Suprapubic skin (tissue), 4 donors: ENCODE measurements at places on chromosomes 4 and X.

DNA sequence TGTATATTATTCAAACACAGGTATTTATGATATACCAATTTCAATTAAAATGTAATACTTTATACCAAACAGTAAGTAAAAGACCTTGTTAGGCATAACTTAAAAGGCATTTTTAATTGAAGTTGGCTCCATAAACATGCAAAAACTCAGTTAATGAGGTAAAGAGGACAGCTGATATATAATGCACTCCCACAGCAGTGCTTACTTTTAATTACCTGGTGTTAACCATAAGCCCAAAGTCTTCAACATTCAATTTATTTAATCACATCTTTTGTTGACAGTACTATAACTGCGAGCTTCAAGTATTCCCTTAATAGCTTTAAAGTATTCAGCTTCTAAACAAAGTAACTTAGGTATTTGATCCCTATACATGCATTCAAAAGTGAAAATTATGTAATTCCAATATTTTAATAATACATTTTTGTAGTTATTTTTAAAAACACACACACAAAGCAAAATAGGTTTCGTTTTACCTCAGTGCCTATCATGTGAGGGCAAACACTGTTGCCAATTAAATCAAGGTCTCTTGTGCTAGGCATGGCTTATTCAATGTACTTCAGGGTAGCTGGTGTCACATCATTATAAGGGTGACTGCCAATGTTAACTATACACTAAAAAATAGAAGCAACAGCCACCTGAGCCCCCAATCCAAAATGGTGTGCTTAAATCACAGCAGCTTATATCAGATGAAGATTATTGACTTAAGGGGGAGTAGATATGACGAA lies 197.1 kb downstream of the LRBA start:
- H3K36me3 ChIP-seq, result peaks cover 12% of the 10 kb centered on the region
- H3K4me3 ChIP-seq, result no peak overlapping the region
- H3K27me3 ChIP-seq, result no peaks in the 10 kb centered on the region
- no peak overlapping the region for H3K27ac ChIP-seq
- no peak for DNase-seq
- peaks cover 4% of the 10 kb centered on the region for H3K4me1 ChIP-seq

DNA sequence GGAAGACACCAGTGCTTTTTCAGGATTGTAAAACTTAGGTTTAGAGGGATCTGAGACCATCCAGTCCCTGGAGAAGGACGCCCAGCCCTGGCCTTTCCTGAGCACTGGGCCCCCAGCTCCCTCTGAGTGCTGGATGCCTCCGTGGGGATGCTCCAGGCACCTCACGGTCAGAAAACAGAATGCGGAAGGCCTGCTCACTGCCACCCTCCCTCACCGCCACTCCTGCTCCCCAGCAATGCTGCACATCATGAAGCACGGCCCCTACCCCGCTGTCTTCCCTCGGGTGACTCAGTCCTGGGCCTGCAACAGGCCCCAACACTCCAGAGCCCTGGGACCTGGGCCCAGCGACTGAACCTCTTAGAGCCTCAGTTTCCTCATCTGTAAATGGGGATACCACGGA lies 26.2 kb downstream of the ABLIM2 start:
- H3K27me3 ChIP-seq, result peaks cover 13% of the 10 kb centered on the region
- H3K4me3 ChIP-seq, result no peak overlapping the region
- no peaks in the 10 kb centered on the region for H3K4me1 ChIP-seq
- DNase-seq, result no peak
- no peaks in the 10 kb centered on the region for H3K36me3 ChIP-seq

DNA sequence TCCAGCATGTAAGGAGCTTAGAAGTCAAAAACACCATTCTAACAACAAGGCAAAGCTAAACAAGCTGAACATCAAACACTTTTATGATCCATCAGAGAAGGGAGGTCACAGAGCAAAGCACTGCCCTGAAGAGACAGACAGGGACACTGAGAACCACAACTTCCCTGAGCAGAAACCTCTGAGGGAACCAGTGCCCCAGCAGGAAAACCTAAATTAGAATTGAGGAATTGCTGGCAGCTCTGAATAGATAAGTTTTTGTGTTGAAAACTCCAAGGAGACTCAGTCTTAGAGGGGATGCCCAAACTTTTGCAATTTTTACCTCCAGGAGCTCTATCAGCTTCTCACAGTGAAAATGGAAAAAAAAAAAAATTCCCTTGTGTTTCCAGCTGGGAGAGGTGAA lies 83.0 kb upstream of the MAPK10 start:
- H3K27ac ChIP-seq, result no peak overlapping the region
- no peak overlapping the region for H3K4me3 ChIP-seq
- no peaks in the 10 kb centered on the region for H3K4me1 ChIP-seq
- no peak for DNase-seq
- no peaks in the 10 kb centered on the region for H3K27me3 ChIP-seq
- no peaks in the 10 kb centered on the region for H3K36me3 ChIP-seq

DNA sequence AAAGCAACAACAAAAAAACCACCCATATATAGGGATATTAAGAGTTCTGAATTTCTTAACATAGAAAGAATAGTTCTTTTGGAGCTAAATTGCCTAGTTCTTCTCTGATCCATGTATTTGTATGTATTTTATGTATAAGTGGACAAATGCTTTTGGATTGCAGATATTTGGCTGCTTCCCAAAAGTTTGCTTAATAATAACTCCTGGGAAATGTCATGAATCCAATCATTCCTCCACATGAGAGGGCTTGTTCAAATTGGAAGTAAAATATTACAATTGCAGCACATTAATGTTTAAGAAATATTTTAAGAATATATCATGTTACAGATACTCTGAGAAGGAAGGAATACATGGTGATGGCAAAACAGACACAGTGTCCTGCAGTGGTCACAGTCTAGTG lies 71.5 kb upstream of the PAGE3 start:
- DNase-seq, result no peak
- H3K27me3 ChIP-seq, result no peaks in the 10 kb centered on the region
- no peak overlapping the region for H3K27ac ChIP-seq
- H3K4me1 ChIP-seq, result no peaks in the 10 kb centered on the region
- no peak overlapping the region for H3K4me3 ChIP-seq

- no peaks in the 10 kb centered on the region for H3K36me3 ChIP-seq
- no peak overlapping the region for H3K27ac ChIP-seq
- H3K4me3 ChIP-seq, result no peak overlapping the region
- no peaks in the 10 kb centered on the region for H3K27me3 ChIP-seq
- H3K4me1 ChIP-seq, result no peaks in the 10 kb centered on the region
- no peak for DNase-seq
Measured at GRCh38 chrX:120753413-120754251, 122.0 kb downstream of the CT47B1 start.

DNA sequence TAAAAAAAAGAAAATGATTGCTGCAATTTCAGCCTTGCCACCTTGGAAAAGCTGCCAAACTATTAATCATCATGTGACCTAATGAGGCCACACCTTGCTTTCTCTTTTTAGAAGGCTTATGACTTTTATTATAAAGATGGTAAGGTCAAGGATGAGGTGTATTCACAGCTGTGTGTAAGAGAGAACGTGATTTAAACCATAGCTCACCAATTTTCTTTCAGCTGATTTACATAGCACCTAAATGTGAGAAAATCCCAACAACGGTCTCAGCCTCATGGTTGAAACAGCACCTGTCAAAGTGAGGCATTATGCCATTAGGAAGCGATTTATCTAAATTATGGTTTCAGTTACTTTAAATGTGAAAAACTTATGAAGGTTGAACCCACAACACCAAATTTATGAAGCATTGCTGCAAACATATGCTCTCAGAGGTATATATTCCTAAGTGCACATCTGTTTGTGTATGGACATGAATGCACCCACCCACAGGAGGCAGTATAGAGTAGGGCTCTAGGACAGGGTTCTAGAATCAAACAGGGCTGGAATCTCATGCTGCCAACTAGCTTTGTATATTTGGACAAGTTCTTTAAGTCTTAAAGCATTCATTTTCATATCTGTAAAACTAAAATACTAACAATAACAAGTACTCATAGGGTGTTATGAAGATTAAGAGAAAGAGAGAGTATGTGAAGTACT lies 40.7 kb downstream of the ANXA3 start:
- H3K4me3 ChIP-seq, result no peak overlapping the region
- no peak overlapping the region for H3K27ac ChIP-seq
- H3K27me3 ChIP-seq, result no peaks in the 10 kb centered on the region
- H3K36me3 ChIP-seq, result no peaks in the 10 kb centered on the region
- no peak for DNase-seq

- no peaks in the 10 kb centered on the region for H3K27me3 ChIP-seq
- no peak overlapping the region for H3K27ac ChIP-seq
- no peak overlapping the region for H3K4me3 ChIP-seq
- H3K36me3 ChIP-seq, result no peaks in the 10 kb centered on the region
Measured at GRCh38 chr4:72119946-72120345, 88.1 kb downstream of the NPFFR2 start.

DNA sequence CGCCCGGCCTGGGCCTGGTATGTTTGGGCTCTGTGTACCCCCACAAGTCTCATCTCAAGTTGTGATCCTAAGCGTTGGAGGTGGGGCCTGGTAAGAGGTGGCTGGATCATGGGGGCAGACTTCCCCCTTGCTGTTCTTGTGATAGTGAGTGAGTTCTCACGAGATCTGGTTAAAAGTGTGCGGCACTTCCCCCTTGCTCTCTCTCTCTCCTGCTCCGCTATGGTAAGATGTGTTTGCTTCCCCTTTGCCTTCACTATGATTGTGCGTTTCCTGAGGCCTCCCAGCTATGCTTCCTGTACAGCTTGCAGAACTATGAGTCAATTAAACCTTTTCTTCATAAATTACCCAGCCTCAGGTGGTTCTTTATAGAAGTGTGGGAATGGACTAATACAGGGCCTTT lies 53.0 kb downstream of the CHST7 start:
- no peaks in the 10 kb centered on the region for H3K36me3 ChIP-seq
- H3K27me3 ChIP-seq, result no peaks in the 10 kb centered on the region
- no peak for DNase-seq
- no peak overlapping the region for H3K4me3 ChIP-seq

- H3K36me3 ChIP-seq, result no peaks in the 10 kb centered on the region
- no peak overlapping the region for H3K27ac ChIP-seq
- DNase-seq, result no peak
- no peak overlapping the region for H3K4me3 ChIP-seq
Measured at GRCh38 chr4:6175426-6175825, 24.9 kb downstream of the JAKMIP1 start.

DNA sequence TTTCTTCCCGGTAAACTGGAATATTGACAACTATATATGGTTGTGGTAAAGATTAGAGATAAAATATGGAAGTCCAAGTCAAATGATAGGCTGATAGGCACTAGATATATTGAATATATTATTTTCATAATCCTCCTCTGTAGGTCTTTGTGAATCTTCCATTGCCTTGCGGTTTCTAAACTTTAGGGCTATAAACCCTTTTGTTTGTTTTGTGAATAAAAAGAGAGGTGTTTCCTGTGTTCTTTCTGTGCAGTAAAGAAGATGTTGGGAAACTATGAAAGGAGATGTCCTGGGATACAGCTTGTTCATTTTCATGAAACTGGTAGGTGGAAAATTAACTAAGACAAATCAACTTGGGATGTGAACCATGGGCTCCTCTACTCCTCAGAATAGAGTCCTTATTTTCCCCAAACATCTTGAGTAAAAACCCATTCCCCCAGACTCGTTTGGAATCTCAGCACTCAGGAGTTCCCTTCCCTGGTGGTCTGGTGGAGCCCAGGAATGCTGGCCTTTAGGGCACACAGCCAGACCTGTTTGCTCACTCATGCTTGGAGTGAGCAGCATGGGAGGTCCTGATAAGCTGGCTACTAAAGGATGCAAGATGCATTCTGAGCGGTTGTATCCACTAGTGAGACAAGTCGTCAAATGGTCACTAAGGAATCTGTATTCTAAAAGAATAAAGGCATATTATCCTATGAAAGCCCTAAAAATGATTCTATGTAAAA lies 22.2 kb downstream of the PRDM8 start:
- H3K36me3 ChIP-seq, result no peaks in the 10 kb centered on the region
- peaks cover 20% of the 10 kb centered on the region for H3K27me3 ChIP-seq
- DNase-seq, result no peak

GRCh38 chrX:53895270-53895669 lies 149.0 kb downstream of the PHF8 start:
- no peak overlapping the region for H3K27ac ChIP-seq
- no peaks in the 10 kb centered on the region for H3K4me1 ChIP-seq
- DNase-seq, result no peak
- no peaks in the 10 kb centered on the region for H3K36me3 ChIP-seq
- H3K4me3 ChIP-seq, result no peak overlapping the region
